ENCODE measurements at places on chromosomes 13 and 19.

DNA sequence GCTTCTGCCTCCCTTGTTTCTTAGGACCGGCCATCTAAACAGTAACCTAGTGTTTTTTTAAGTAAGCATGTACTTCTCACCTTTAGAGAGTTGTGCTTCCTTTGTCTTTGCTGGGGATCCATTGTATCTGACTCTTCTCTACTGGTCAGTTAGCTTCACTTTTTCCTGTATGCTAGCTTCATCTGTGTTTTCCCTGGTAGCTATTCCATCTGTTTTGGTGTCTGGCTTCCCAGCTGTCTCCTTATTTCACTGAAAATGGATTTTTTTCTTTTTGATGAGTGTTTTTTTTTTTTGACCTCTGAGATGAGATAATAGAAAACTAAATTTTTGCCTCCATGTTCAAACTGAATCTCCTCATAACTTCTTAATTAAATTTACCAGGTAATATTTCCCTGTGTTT lies 637.0 kb upstream of the SLC10A2 start:
- no peak for DNase-seq

GRCh38 chr19:2888731-2889224 lies 11.9 kb upstream of the ZNF57 start:
- no peak for DNase-seq

GRCh38 chr13:33723772-33724435 lies 94.0 kb upstream of the RFC3 start:
- peak; percentile 18 for DNase-seq

GRCh38 chr13:110835721-110836604 lies 78.9 kb downstream of the ANKRD10 start:
- DNase-seq: no peak

GRCh38 chr13:37956536-37956935 lies 87.0 kb upstream of the TRPC4 start:
- no peak for DNase-seq

- DNase-seq: peak; percentile 22
These were observed 11.3 kb downstream of the EPS8L1 start for GRCh38 chr19:55086730-55087541.

- no peak for DNase-seq
These were observed 8.3 kb downstream of the PIAS4 start for GRCh38 chr19:4015705-4016402.

- DNase-seq: no peak
These were observed 36.3 kb downstream of the ITGBL1 start for GRCh38 chr13:101488734-101489133.

- DNase-seq: no peak
These were observed 11.9 kb downstream of the ANKRD24 start for GRCh38 chr19:4194353-4194752.

DNA sequence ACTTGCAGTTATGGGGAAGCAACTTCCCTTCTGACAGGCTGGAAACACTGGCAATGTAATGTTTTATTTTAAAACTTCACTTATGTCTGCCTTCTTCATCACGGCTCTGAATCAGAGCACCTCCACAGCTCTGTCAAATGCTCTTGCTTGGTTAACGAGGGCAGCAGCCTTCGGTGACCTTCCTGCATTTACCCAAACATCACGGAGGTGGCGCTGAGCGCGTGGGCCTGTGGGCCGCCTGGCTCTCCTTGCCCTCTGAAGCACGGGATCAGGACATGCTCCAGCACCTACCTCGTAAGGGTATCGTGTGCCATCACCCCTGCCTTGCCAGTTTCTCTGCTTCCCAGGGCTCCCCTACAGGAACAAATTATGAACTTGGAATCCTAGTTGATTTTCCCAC lies 310.0 kb downstream of the TEX29 start:
- DNase-seq: no peak

GRCh38 chr13:106042996-106043581 lies 492.4 kb downstream of the EFNB2 start:
- no peak for DNase-seq

DNA sequence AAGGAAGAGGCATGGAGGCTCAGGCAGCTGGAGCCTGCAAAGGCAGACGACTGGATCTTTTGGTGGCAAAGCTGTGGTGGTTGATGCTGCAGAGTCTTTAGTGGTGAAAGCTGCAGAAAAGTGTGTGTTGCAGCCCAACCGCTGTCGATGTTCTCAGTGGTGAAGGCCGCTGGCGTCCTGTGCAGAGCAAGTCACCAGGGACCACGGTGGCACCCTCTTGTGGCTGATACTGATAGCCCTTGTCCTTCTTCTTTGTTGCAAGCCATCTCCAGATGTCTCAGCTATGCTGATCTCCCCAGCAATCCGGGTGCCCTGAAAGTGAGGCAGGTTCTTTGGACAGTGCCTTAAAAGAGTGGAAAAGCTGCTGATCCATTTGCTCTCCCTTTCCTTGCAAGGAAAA lies 610.9 kb upstream of the PCDH9 start:
- DNase-seq: no peak
